ENCODE measurements at places on chromosomes 3 and 15.

DNA sequence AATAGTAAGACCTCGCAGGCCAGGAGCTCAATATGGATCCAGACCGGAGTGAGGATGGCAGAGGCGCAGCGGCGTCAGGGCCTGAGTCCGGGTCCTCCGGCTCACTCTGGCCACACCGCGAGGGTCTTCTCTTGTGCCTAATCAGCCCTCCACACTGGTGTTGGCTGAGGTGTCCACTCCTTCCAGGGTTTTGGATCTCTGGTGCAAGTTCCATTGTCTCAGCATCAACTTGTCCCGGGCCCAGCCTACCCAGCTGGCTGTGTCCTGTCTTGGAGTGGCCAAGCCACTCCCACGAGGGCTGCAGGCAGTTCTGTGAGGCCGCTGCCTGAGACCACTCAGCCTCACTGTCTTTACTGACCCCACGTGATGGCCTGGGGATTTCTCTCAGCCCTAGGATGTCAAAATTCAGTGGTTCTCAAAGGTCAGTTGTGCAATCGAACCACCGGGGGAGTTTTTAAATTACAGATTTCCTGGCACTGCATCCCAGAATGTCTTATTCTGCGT is 12.6 kb upstream of the GOLGA6L7 start:
- DNase-seq: no peak

DNA sequence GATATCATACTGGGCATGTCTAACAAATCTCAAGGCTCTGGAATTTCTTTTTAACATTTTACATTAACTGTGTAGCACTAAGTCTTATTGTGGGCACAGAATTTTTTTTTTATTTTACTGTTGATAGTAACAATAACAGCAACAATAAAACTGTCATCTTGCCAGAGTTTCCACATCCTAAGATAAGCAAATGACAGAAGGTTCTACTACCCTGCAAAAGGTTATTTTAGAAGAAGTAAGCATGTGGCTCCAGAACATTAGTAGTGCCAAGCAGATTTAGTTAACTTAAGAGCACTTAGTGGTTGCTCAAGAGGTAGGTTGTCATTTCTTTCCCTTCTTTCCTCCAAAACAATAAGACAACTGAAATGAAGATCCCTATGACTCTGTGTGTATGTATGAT is 743.0 kb upstream of the CBLB start:
- DNase-seq: no peak

DNA sequence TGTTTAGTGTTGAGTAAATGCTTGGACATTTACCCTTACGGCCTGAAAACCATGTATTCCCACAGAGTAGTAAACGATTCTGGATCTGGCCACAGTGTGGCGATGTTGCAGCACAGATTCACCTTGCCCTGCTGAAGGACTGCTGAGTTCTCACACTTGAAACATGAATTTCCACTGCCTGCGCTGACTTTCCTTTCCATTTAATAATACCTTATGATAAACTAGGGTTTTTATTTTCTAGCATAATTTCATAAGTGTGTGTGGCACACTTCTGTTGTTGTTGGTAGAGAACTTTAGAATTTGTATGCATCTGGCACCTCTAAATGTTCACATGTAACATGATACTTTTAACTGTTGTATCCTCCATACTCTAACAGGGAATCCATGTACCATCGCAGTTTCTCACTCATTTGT is 53.9 kb downstream of the C3orf38 start:
- peak; percentile 77 for DNase-seq

DNA sequence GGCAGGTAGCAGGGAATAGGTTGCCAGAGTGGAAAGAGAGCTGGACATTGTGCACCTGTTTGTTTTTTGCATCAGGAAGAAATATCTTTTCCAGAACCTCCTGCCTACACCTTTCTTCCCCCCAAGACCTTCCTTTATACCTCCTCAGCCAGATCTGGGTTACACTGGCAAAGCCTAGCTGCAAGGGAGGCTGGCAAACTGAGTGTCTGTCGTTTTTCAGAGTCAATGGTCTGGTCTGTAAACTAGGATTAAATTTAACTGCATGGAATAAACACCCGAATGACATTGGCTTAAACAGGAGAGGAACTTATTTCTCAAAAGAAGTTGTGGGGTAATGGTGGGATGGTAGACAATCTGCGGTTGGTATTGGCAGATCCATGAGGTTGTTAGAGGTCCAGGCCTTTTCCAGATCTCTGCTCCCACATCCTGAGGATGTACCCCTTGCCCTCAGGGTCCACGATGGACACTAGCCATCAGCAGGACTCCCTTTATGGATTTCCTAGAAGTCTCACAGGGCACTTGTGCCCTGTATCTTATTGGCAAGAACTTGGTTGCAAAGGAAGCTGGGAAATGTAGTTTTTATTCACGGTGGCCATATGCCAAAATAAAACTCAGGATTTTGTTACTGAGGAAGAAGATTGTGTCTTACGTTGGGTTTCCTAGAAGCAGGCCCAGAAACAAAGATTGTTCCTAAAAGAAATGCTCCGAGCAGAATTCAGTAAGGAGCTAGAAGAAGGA is 3.2 kb upstream of the RARRES1 start:
- DNase-seq: no peak

DNA sequence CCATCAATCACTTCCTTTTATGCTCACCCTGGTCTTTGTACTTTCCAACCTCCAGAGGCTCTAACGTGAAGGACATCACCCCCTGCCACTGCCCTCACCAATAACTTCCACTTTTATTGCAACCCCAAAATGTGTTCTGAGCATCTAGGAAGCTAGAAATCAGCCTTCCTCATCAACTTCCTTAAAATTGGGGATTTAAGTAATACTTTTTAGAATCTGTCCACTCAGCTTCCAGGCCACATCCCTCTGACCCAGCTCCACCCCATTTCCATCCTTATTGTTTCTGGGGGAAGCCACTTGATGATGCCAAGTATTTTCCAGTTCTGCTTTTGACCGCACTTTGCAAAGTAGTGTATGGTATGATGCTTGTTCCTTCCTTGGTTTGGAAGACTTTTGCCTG is 73.5 kb upstream of the XCR1 start:
- DNase-seq: no peak

DNA sequence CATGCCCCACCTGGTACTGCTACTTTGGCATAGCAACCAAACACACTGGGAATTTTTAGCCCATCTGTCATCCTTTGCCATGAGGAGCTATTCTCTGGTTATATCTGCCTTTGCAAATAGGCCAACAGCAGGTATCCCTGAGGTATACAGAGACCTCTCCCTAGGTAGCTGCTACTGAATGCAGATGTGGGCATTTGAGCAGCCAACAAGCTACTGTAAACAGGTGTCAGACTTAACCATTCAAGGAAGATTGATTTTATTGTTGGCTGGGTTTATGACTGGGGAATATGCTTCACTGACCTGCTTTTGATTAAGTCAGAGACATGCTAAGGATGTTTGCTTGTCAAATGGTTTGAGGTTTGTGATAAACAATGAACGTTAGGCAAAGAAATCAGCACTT is 183.2 kb downstream of the OXSM start:
- no peak for DNase-seq

DNA sequence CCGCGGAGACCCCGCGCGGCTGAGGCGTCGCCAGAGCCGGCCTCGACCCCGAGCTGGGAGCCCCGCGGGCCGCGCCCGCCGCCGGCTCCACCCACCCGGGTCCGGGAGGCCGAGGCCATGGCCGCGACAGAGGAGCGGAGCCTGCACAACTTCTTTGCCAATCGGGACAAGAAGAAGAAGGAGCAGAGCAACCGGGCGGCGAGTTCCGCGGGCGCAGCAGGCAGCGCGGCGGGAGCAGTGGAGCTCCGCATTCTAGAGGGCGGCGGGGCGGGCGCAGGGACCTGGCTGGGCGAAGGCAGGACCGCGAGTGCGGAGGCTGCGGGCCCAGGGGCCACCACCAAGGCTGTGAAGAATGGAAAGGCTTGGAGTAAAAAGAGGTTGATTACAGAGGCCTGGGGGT is 37.6 kb upstream of the EPHA6 start:
- no peak for DNase-seq

DNA sequence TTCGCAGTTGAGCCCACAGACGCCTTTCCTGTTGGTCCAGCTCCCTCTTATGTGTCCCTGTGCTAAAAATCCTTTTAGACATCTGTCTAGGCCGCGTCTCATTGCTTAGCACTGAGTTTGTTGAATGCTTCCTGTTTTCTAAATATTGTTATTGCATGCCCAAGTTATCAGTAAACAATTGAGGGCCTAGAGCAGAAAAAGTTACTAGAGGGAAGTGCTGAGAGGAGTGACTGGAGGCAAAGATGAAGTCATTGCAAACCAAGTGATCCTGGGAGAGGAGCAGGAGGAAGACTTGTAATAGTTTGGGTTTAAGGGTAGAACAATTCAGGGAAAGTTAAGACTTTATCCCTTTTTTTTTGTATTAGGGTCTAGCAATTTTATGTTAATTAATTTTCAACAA is 88.1 kb downstream of the DCUN1D1 start:
- no peak for DNase-seq

All from right atrium auricular region (tissue), 2 donors.